ENCODE measurements at places on chromosomes 16 and 17. TPM values are rescaled to one million over a fixed set of nuclear protein-coding genes. Genes with fewer than 3 reads are reported as not detected.

The OR3A3 gene
- not detected for total RNA-seq

GRCh38 chr17:66654764-66655163, 180.2 kb upstream of the CACNG5 start:
- DNase-seq = no peak

DNA sequence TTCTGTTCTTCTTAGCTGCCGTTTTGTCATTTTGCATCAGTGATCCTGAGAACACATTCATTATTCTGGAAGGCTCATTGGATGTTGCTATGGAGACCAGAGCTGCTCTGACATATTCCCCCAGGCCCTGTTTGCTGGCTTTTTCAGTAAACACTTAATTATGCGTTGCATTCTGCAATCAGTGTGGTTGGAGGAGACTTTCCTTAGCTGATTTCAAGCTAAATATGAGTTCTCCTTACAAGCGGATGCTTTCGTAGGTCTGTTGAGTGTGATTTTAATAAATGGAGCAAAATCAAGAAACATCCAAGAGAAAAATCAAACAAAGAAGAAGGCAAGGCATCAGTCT, 38.2 kb upstream of the NUDT7 start:
- DNase-seq = no peak

DNA sequence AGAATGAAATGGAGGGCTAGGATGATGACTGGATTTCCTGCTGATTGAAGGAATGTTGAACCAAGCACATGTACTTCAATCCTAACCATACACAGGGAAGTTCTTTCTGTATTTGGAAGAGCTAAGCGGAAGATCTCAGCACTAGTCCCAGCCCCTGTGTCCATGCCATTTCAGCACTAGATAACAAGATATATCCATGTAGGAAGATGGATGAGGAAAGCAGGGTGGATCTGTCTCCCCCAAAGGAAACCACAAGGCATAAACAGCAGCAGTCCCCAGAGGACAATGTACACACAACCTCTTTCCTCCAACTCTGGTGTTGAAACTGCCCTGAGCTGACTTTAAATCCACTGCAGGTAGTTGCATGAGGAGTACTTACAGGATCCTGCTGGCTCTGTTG, 75.1 kb downstream of the GRIN2A start:
- no peak for DNase-seq

DNA sequence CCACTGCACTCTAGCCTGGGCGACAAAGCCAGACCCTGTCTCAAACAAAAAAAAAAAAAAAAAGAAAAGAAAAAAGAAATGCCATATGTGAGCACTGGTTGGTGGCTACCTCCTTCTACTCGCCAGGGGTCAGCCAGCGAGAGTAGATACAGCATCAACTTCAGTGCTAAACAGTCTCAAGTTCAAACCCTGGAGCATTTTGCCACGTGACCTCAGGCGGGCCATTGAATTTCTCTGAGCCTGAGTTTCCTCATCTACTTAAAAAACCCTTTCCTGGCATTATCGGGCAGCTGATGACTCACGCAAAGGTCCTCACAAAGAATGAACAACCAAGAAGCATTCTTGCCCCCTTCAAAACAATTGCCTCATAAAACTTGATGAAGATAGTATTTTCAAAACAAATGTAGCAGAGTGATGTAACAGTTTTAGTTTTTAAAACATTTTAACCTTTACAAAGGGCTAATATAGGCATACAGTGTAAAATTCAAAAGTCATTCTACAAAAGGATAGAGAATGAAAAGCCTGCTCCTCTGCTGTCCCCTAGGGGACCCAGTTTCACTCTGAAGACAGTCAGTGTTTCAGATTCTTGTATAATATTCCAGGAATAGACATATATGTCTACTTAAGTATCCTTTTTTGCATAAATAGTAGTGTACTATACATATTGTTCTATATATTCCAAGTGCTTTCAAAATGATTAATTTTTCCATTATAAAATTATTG, 28.4 kb downstream of the DNAH2 start:
- DNase-seq = peak; percentile 91

Data from pulmonary artery endothelial cell (primary cell).